ENCODE measurements at places on chromosomes 4 and X. TPM values are rescaled to one million over a fixed set of nuclear protein-coding genes. Genes with fewer than 3 reads are reported as not detected.

The RPL10 gene
- total RNA-seq, result 9,265 TPM

The MGAT4D gene
- total RNA-seq, result not detected

The DGKK gene
- not detected for total RNA-seq

The SERPINA7 gene
- total RNA-seq, result not detected

The TCEAL7 gene
- 10.8 TPM for total RNA-seq

The GRIA3 gene
- 1.9 TPM for total RNA-seq

The IL1RAPL1 gene
- total RNA-seq, result 0.16 TPM

- H3K4me1 ChIP-seq, result no peaks in the 10 kb centered on the region
- no peaks in the 10 kb centered on the region for H3K27me3 ChIP-seq
- H3K27ac ChIP-seq, result no peak overlapping the region
- no peaks in the 10 kb centered on the region for H3K36me3 ChIP-seq
These were observed 59.3 kb upstream of the SOD3 start for GRCh38 chr4:24736066-24736465.

DNA sequence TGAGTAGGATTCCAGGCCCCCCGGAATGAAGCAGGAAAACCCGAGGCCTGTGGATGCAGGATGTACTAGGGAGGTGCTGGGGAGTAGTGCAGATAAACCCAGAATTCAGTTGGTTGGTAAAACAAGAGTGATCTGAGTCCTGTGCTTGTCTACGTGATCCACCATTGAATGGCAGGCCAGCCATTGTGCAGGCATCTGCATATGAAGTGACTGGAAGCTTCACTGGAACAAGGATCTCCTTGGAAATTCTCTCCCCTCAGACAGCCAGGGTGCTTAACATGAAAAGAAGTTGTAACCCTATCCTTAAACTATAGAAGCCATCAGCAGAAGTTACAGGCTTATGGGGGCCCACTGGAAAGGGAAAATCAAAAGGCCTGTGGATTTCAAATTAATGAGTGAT lies 656 bp upstream of the GSPT2 start:
- H3K4me3 ChIP-seq, result peak overlapping the region; percentile 63
- peaks cover 35% of the 10 kb centered on the region for H3K27me3 ChIP-seq
- DNase-seq, result no peak
- H3K4me1 ChIP-seq, result no peaks in the 10 kb centered on the region
- H3K36me3 ChIP-seq, result no peaks in the 10 kb centered on the region
- no peak overlapping the region for H3K27ac ChIP-seq

DNA sequence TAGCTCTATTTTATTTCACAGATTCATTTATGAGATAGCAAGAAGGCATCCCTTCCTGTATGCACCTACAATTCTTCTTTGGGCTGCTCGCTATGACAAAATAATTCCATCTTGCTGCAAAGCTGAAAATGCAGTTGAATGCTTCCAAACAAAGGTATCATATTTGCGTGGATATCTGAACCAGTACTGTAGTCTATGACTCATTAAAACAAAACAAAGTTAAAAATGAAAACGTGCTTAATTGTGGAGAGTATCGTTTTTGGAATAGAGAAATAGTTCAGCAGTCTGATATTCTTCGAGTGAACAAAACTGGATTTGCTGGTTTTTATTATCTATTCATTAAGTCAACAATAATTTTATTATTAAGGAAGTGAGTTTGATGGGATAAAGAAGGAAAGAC lies 6.3 kb downstream of the AFP start:
- no peaks in the 10 kb centered on the region for H3K36me3 ChIP-seq
- no peak overlapping the region for H3K27ac ChIP-seq
- no peak overlapping the region for H3K4me3 ChIP-seq
- H3K27me3 ChIP-seq, result no peaks in the 10 kb centered on the region
- no peak for DNase-seq

- H3K27ac ChIP-seq, result no peak overlapping the region
- no peak overlapping the region for H3K4me3 ChIP-seq
- no peaks in the 10 kb centered on the region for H3K4me1 ChIP-seq
- H3K27me3 ChIP-seq, result peaks cover 29% of the 10 kb centered on the region
- no peak for DNase-seq
These were observed 2.4 kb upstream of the CXorf66 start for GRCh38 chrX:139967750-139968149.

DNA sequence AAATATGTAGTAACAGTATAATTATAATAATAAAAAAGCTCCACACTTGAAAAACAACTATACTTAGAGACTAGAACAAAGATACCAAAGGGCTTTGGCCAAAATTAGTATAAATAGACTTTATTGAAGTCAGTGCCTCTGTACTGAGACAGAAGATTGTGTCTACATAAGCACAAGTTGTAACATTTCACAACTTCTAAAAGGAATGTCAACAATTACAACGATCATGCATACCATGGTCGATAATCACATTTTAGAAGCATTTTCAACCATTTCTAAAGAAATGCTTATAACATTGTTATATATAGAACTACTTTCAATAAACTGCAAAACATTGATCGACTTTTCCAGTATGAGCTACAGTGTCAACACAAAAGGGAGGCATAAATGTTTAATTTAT lies 57.0 kb downstream of the DHX15 start:
- no peaks in the 10 kb centered on the region for H3K36me3 ChIP-seq
- no peak overlapping the region for H3K27ac ChIP-seq
- H3K27me3 ChIP-seq, result no peaks in the 10 kb centered on the region
- H3K4me1 ChIP-seq, result no peaks in the 10 kb centered on the region

DNA sequence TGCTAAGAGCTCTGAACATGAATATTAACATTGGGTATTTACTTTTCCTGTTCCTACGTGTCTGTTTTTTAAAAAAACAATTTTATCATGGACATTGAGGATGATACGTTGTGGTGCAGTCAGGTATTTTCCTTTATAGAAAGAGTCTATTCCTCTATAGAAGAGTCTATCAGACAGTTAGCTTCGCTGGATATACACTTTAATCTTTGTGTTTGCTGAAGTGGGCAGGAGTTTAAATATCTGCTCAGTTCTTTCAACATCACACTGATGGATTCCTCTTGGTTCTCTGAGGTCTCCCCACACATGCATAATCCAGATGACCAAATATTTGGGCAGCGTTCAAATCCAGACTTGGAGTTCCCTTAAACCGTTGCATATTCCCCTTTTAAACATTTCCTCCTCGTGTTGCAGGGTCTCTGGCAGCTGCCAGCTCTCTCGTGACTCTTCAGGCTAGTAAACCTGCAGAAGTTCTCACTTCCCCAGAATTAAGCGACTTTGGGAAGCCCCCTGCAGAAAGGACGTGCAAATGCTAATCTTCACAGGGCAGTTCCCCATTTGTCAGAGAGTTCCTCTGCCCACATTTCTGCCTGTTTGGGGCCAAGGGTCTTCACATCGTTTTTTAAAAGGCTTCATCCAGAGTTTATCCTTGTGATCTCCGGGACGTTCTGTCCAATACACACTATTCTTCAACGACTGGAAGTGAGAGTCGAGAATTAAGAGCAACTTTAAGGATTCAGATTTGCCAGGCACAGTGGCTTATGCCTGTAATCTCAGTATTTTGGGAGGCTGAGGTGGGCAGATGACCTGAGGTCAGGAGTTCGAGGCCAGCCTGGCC lies 20.5 kb upstream of the DHRSX start:
- no peaks in the 10 kb centered on the region for H3K36me3 ChIP-seq
- no peaks in the 10 kb centered on the region for H3K27me3 ChIP-seq
- H3K27ac ChIP-seq, result no peak overlapping the region
- no peak for DNase-seq

DNA sequence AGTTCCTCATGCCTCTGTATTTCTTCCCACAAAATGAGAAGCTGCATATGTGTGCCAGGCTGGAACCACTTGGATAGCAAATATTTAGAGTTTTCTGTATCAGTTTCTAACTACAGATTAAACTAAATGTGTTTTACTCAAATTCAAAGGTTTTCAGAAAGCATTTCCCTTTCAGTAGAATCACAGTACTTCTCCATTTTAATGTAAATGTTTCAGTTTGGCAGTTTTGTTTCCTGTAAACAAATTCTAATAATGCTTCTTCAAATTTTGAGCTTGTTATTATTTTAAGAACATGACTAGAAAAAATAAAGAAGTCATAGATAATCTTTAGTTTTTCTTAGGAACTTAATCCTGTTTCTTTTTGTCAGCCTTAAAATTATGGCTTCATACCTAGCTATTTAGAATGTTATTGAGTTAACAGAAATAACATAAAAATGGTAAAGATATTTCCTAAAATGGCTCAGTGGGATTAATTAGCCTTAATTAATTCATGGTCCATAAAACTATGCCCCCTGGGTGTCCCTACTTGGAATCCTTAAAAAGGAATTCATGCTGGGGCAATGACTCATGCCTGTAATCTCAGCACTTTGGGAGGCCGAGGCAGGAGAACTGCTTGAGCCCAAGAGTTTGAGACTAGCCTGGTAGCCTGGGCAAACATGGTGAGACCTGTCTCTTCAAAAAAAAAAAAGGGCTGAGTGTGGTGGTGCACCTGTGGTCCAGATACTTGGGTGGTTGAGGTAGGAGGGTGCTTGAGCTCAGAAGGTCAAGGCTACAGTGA lies 83.8 kb upstream of the GPR34 start:
- H3K4me3 ChIP-seq, result no peak overlapping the region
- no peak for DNase-seq
- no peak overlapping the region for H3K27ac ChIP-seq
- no peaks in the 10 kb centered on the region for H3K4me1 ChIP-seq
- no peaks in the 10 kb centered on the region for H3K36me3 ChIP-seq

DNA sequence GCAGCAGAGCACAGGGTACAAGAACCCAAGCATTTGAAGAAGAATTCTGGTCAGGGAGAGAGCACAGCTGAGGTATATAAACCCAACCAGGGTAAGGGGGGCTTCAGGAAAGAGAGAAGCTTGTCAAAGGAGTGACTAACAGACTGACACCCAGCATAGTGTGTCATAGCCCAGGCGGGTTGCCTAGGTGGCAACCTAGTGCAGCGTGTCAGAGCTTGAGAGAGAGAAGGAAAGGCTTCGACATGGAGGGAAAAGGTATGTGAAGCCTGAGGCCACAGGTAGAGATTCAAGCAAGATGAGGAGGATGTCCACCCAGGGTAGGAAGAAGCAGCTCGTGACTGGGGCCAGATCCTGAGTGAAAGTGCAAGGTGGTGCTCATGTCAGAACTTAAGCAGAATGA lies 8.5 kb upstream of the ANTXR2 start:
- no peaks in the 10 kb centered on the region for H3K27me3 ChIP-seq
- no peaks in the 10 kb centered on the region for H3K4me1 ChIP-seq
- H3K36me3 ChIP-seq, result no peaks in the 10 kb centered on the region

GRCh38 chrX:100635989-100636320 lies 651 bp downstream of the TSPAN6 start:
- H3K27ac ChIP-seq, result peak overlapping the region; percentile 75
- DNase-seq, result no peak
- no peaks in the 10 kb centered on the region for H3K36me3 ChIP-seq

DNA sequence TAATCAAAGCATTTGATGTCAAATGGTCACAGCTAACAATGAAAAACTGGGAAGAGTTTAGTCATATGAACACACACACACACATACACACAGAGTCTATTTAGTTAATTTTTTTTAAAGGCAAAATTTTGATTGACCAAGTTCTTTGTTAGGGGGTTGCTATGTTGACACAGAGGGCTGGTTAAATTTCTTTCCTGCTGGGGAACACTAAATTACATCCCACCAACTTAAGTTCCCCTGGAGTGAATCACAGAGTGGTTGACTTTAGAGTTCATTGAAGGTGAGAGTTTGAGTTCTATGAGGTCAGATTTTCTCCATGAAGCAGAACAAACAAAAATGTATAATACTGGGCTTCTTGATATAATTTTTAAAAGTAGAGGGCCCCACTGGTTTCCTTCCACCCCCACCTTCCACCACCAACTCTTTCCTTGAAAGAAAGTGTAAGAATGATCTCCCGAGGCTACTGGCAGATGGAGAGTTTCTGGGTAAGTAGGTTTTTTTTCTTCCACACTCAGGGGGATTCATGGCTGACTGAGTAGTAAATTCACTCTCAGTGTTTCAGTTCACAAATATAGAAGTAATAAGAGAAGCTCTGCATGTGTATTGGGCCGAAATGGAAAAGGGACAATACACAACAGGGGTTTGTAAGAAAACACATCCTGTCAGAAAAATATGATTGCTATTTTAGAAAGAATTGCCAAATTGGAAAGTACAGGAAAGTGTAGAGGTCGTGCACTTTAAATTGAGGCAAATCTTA lies 917.0 kb upstream of the LCORL start:
- no peak overlapping the region for H3K4me3 ChIP-seq
- H3K36me3 ChIP-seq, result no peaks in the 10 kb centered on the region
- H3K4me1 ChIP-seq, result no peaks in the 10 kb centered on the region
- no peak overlapping the region for H3K27ac ChIP-seq
- no peak for DNase-seq

GRCh38 chr4:41374490-41374889 lies 117.8 kb downstream of the UCHL1 start:
- no peaks in the 10 kb centered on the region for H3K36me3 ChIP-seq
- peaks cover 2% of the 10 kb centered on the region for H3K4me1 ChIP-seq
- no peak overlapping the region for H3K4me3 ChIP-seq
- DNase-seq, result no peak
- H3K27ac ChIP-seq, result no peak overlapping the region

DNA sequence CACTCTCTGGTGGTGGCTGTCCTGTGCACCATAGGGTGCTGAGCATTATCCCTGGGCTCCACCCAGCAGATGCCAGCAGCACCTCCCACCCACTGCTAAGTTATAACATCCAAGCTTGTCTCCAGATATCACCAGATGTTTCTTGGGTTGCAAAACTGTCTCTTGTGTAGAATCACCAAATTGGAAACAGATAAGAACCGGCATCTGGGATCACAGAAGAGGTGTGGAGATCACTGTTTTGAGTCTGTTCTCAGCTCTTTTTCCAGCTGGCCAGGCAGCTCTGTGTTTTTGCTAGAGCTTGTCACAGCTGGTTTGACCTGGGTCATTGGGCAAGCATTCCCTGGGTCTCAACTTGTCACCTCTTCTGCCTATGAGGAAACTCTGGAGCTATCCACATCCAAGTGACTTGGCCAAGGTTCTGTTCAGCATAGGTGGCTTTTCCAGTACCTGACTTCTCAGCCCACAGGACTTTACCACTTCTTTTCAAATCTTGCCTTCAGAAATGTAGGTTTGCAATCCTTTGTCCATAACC lies 15.3 kb upstream of the PUDP start:
- no peak overlapping the region for H3K27ac ChIP-seq
- no peak for DNase-seq
- no peaks in the 10 kb centered on the region for H3K27me3 ChIP-seq
- no peak overlapping the region for H3K4me3 ChIP-seq
- H3K36me3 ChIP-seq, result no peaks in the 10 kb centered on the region

GRCh38 chr4:2361366-2362265 lies 56.8 kb downstream of the ZFYVE28 start:
- H3K36me3 ChIP-seq, result no peaks in the 10 kb centered on the region
- H3K27me3 ChIP-seq, result no peaks in the 10 kb centered on the region
- H3K4me3 ChIP-seq, result no peak overlapping the region
- no peak overlapping the region for H3K27ac ChIP-seq
- peaks cover 6% of the 10 kb centered on the region for H3K4me1 ChIP-seq
- no peak for DNase-seq
